ENCODE measurements at places on chromosomes 3 and 15. TPM values are rescaled to one million over a fixed set of nuclear protein-coding genes. Genes with fewer than 3 reads are reported as not detected.

GRCh38 chr15:63896336-63897115, 62.8 kb upstream of the HERC1 start:
- DNase-seq, result no peak

DNA sequence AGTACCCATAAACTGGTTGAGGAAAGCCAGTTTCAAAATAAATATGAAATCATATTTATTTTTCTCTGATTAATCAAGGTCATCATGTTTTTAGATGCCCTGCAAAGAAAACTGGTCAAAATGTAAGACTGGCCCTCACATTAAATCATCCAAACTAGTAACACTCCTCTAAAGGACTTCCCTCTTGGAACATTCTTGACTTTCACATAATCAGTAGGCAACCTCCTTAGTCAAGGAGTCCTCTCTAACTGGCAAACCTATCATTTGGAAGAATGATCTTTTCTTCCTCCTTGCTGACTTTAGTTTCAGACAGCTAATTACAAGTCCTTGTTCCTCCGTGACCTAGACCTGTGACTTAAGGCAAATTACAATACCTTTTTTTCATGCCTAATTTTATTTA, 82.5 kb upstream of the DCBLD2 start:
- no peak for DNase-seq

TMEM158 gene
- 0.21 TPM for total RNA-seq

EOGT gene
- total RNA-seq, result 11.5 TPM

DNA sequence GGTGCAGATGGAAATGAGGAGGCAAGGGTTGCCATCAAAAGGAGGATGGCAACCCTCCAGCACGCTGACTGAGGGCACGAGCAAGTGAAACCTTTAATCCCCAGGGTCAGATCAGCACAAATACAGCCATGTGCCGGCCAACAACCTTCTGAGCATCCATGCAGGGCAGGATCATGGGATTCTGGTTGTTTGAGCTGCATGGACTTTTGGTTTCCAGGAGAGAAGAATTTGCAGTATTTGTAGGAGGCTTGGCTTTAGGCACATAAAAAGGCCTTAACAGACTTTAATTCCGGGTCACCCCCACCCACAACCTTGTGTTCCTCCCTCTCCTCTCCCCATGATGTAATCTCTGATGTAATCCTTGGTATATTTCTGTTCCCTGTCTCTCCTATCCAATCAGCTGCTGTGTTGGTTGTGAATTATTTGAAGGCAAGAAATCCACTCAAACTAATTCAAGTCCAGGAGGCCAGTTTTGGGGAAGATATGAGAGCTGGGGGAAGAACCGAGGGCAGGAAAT, 254.3 kb downstream of the SHQ1 start:
- no peak for DNase-seq

LMOD3 gene
- not detected for total RNA-seq

- no peak for DNase-seq
Observed at GRCh38 chr3:191051037-191051436, 148.0 kb upstream of the OSTN start.

GRCh38 chr3:157156837-157157635, 2.9 kb downstream of the CCNL1 start:
- DNase-seq, result no peak

DNA sequence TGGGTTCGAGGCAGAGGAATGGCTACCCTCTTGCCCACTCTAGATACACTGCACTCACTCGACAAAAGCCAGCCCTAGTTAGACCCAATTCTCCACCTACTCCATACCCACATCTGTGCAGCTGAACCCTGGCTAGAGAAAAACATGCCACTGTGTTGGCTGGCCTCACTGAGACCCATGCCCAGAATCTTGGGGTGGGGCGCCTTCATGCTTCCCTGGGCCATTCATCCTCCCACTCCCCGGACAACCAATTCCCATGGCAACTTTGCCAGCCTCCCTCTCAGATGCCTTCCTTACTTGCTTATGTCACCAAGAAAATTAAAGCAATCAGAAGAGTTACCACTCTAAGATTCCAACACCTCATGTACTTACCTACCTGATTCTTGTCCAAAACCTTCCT, 9.2 kb upstream of the LIMD1 start:
- DNase-seq, result no peak

DNA sequence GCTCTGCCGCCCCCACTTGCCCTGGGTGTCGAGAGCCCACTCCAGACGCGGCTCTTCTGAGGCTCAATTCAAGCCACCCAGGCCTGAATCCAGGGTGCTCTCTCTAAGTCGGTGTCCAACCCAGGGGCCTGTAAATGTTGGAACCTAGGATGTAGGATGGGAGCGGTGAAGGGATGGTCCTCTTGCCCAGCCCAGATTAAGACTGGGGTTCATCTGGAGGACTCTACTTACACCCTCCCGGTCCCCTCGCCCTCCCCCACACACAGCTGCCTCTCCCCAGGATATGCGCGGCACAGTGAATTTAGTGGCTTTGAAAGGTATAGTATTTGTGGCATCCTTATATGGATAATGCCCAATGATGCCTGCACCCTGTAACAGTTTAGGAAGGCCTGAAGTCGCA, 822 bp upstream of the FBN1 start:
- DNase-seq, result no peak

PLA1A gene
- not detected for total RNA-seq

- no peak for DNase-seq
Observed at GRCh38 chr15:71180986-71181853, 65.9 kb downstream of the THSD4 start.

SH2D7 gene
- not detected for total RNA-seq

SLCO2A1 gene
- 0.08 TPM for total RNA-seq

GRCh38 chr3:52534281-52535183, 875 bp upstream of the NT5DC2 start:
- DNase-seq, result no peak

- no peak for DNase-seq
Observed at GRCh38 chr3:56086355-56086754, 381.9 kb downstream of the ERC2 start.

DNA sequence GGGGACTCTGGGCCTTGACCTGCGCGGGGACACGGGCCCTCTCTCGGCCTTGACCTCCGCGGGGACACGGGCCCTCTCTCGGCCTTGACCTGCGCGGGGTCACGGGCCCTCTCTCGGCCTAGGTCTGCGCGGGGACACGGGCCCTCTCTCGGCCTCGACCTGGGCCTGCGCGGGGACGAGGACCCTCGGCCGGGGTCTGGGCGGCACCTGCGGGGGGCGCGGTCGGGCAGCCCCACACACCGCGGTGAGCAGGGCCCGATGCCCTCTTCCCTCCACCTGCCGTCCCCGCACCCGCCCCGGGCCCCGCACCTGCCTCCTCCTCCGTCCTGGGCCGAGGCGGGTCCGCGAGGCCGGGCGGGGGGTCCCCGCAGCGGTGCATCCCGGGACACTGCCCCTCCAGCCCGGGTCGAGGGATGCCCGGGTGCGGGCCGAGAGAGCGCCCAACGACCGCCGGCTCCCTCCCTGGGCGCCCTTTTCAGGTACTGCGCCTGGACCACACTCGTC, 15.6 kb upstream of the CERS3 start:
- DNase-seq, result no peak

GRCh38 chr3:15795651-15796308, 2.0 kb downstream of the ANKRD28 start:
- no peak for DNase-seq

GRCh38 chr3:123397050-123397590, 51.8 kb downstream of the ADCY5 start:
- DNase-seq, result no peak

- no peak for DNase-seq
Observed at GRCh38 chr15:30979457-30979856, 12.0 kb downstream of the MTMR10 start.

RGMA gene
- total RNA-seq, result 0.22 TPM

GRCh38 chr3:122880624-122881023, 85.8 kb downstream of the SLC49A4 start:
- DNase-seq, result no peak

SLC6A20 gene
- not detected for total RNA-seq

FOXP1 gene
- total RNA-seq, result 263 TPM

BSN gene
- total RNA-seq, result 0.30 TPM

AGBL1 gene
- not detected for total RNA-seq

GRCh38 chr3:28799084-28799483, 450.5 kb upstream of the AZI2 start:
- DNase-seq, result no peak

- no peak for DNase-seq
Observed at GRCh38 chr15:27065151-27065550, 94.2 kb downstream of the GABRG3 start.

- no peak for DNase-seq
Observed at GRCh38 chr3:54899273-54899672, 28.6 kb downstream of the LRTM1 start.

DNA sequence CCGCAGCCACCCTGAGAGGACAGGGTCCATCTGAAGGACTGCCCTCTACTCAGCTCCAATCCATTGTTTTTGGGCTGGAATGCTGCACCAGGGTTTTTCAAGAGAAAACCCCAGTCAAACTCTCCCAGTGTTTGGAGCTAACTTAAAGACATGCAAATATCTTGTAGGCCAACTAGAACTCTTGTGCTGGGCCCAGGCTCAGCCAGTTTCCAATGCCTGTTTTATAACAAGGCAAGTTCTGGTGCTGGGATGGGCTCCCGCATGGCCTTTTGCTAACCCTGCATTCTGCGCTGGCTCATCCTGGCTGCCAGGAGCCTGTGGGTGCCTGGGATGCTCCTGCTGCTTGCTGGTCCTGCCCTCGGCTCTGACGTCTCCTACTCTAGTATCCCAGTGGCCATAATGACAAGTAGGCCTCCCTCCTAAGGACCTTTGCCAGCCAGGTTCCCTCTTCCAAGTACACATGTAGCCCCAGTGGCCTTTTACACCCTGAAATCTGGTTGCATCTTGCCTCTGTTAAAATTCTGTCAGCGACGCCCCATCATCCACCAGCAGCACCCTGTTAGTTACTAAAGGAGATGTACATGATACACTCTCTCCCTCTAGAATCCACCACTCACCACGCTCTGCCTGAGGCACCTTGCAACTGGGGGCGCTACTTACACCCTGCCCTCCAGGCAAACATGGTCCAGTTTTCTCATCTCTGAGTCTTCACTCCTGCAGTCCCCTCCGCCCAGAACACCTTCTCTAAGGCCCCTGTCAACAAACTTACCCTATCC, 30.5 kb upstream of the RAB6B start:
- DNase-seq, result no peak

DNAH1 gene
- 8.4 TPM for total RNA-seq

DNA sequence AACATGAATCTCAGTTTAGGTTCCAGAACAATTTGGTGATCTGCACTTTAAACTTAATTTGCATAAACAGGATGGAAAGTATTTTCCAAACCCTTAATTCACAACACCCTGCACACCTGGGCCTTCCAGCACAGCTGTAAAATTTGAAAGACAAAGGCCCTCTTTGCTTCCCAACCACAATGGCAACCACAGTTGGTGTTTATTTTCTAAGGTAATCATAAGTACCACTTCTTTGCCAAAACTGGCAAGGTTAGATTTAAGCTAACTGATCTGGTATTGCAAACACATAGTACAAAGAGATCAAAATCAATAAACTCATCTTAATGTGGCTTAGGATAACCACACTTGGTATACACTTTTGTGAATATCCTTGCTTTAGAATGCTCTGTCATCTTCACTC, 4.1 kb downstream of the LRIG1 start:
- DNase-seq, result no peak

CCDC39 gene
- not detected for total RNA-seq

DNA sequence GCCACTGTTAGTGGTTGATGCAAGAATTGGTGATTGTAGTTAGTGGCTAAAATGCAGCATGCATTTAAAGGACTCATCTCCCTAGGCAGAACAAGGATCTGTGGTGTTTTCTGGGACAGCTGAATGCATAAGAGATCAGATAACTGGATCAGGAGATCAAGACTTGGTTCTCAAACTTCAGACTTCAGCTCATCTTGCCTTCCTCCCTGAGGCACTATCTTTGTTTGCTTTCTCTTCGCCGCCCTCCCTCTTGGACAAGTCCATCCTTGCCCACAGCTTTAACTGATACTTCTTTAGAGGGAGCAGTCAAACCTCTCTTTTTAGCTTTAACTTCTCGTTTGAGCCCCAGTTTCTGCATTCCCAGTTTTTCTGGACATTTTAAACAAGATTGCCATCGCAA, 195.4 kb upstream of the TPRG1 start:
- DNase-seq, result no peak

DNA sequence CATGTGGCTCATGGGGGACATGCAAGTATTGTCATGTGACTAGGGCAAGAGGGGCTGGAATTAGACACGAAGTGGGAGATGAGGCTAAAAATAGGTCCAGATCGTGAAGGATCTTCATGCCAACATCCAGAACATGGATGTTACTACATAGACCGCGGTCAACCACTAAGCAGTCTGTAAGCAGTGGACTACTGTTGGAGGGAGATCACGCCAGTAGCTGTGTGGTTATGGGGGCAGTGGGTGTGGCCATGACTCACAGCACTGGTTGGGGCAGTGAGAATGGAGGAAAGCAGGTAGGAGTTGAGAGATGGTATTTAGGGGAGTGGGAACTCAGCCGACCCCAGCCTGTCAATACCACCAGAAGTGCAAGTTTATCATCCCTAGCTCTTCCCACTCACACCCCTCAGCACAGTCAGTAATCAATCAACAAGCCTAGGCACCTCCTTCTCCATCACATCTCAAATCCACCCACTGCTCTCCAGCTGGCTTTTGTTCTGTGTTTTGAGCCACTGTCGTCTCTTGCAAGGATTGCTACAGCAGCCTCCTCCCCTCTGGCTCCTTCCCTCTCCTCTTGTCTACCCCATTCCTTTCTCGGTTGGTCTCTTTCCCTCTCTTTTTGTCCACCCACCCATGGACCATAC, 107.2 kb upstream of the ABHD17C start:
- no peak for DNase-seq

GRCh38 chr3:10707400-10708215, 108.4 kb upstream of the SLC6A11 start:
- no peak for DNase-seq

DNA sequence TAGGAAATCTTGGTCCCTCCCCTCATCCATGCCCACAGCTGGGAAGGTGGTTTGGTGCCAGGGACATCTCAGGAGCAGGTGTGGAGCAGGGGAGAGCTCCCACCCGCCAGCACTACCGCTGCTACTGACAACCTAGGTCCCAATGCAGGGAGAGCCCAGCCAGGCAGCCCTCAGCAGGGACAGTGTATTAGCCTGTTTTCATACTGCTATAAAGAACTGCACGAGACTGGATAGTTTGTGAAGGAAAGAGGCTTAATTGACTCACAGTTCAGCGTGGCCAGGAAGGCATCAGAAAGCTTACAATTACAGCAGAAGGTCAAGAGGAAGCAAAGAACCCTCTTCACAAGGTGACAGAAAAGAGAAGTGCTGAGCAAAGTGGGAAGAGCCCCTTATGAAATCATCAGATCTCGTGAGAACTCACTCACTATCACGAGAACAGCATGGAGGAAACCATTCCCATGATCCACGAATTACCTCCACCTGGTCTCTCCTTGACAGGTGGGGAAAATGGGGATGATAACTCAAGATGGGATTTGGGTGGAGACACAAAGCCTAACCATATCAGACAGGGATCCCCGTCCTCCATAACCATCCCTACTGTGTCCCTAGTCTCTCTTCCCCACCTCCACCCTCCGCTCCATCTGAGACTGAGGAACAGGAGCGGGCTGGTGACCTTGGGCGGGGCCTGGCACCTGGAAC, 218.6 kb downstream of the TBC1D2B start:
- no peak for DNase-seq

- DNase-seq, result no peak
Observed at GRCh38 chr3:184751204-184752040, 39.6 kb upstream of the MAGEF1 start.
